ENCODE measurements at places on chromosomes 5 and 9.

- DNase-seq = no peak
Measured at GRCh38 chr9:128499920-128500319, 4.6 kb upstream of the GLE1 start.

GRCh38 chr5:163463063-163463435 lies 2.6 kb downstream of the HMMR start:
- no peak for DNase-seq

GRCh38 chr9:114246558-114246957 lies 76.3 kb upstream of the ORM1 start:
- DNase-seq = no peak

DNA sequence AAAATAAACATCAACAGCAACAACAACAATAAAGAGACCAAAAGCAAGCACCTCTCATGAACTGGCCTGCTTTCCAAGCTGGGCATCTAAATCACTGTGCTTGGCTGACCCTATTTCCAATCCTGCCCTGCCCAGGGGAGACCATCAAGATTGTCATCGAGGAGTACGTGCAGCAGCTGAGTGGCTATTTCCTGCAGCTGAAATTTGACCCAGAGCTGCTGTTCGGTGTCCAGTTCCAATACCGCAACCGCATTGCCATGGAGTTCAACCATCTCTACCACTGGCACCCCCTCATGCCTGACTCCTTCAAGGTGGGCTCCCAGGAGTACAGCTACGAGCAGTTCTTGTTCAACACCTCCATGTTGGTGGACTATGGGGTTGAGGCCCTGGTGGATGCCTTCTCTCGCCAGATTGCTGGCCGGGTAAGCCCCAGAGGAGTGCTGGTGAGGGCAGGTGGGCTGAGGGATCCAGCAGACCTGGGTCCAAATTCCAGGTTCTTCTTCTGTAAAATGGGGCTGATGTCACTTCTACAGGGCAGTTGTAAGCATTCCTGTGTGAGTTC lies 15.6 kb downstream of the PTGS1 start:
- no peak for DNase-seq

DNA sequence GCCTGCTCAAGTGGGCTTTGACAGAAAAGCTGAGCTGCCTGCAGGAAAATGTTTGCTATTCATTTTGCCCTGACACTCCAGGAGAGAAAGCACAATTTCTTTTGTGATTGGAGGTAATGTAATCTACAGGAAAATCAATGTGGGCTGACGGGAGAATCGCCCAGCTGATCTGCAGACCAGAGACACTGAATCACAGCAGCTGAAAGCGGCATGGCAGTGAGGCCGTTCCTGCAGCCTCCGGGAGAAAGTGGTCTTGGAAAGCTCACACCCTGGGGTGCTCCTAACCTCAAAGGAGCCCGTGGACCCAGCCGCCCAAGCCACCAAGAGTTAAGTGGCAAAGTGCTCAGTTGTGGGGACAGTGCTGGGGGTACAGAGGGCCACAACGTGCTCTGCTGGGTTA lies 593.6 kb downstream of the BNC2 start:
- no peak for DNase-seq

DNA sequence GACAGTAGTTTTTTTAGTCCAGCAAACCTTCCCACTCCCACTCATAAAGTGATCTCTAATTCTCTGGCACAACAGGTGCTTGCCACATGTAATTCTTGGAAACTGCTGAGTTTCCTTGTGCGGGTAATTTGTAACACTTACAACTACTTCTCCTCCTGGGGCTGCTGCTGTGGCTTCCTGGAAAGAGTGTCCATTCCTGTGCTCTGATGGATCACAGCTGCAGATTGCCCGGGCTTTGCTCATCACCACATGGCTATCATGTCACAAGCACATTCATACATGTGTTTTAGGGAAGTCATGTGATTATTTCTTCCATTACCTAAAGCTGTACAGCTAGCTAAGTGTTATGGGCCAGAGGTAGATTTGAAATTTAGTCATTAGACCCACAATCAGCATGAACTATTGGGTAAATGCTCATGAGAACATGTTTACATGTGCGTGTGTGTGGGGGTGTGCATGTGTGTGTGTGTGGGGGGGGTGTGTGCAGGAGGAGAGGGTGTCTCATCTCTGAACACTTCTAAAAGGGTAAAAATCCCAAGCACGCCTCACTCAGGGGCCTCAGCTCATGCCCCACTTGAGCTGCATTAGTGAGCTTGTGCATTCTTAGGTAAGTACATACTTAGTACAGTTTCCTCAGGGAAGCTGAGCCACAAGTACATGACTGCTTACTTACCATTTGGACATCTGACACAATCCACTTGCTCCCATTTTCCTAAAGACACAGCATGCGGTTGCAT lies 118.1 kb upstream of the CCDC112 start:
- no peak for DNase-seq

- DNase-seq = no peak
Measured at GRCh38 chr9:89483592-89484474, 14.1 kb downstream of the SEMA4D start.

- no peak for DNase-seq
Measured at GRCh38 chr9:136309101-136309801, 5.4 kb upstream of the CCDC187 start.

- DNase-seq = no peak
Measured at GRCh38 chr9:129337336-129338140, 159.5 kb upstream of the IER5L start.

DNA sequence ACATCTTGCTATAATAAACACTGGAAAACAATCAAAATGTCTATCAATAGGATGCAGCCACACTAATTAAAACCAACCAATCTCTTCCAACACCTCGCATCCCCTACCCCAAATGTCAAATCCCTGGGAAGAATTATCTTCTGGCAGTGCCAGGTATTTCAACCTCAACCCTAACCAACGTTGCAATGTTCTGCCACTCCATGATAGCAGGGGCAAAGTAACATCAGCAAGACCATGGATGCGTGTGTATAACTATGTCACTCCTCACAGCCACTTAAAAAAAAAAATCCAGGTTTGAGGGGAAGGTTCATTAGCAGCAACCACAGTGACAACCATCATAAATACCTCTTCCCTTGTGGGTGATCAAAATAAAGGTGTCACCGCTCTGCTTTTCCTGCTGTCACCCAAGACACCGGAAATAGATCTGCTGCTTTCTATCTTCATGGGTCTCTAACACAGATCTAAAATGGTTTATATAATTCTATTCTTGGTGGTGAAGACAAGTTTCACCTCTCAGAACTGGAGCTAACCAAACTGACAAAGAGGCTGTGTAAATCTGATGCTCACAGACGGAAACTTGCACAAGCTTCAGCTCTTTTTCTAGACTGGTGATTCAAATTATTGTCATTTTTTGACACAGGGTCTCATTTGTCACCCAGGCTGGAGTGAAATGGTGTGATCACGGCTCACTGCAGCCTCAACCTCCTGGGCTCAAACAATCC lies 9.9 kb downstream of the HSPA9 start:
- no peak for DNase-seq

- DNase-seq = no peak
Measured at GRCh38 chr5:133106761-133107572, 55.2 kb downstream of the HSPA4 start.

DNA sequence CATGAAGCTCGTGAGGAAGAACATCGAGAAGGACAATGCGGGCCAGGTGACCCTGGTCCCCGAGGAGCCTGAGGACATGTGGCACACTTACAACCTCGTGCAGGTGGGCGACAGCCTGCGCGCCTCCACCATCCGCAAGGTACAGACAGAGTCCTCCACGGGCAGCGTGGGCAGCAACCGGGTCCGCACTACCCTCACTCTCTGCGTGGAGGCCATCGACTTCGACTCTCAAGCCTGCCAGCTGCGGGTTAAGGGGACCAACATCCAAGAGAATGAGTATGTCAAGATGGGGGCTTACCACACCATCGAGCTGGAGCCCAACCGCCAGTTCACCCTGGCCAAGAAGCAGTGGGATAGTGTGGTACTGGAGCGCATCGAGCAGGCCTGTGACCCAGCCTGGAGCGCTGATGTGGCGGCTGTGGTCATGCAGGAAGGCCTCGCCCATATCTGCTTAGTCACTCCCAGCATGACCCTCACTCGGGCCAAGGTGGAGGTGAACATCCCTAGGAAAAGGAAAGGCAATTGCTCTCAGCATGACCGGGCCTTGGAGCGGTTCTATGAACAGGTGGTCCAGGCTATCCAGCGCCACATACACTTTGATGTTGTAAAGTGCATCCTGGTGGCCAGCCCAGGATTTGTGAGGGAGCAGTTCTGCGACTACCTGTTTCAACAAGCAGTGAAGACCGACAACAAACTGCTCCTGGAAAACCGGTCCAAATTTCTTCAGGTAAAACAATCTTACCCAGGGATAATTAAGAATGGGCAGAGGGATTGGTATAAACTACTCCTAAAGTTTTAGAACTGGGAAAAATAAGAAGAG lies 12.9 kb downstream of the ITGA1 start:
- no peak for DNase-seq

Data from C1 segment of cervical spinal cord (tissue), 14 donors.